ENCODE measurements at places on chromosomes 16 and 17.

DNA sequence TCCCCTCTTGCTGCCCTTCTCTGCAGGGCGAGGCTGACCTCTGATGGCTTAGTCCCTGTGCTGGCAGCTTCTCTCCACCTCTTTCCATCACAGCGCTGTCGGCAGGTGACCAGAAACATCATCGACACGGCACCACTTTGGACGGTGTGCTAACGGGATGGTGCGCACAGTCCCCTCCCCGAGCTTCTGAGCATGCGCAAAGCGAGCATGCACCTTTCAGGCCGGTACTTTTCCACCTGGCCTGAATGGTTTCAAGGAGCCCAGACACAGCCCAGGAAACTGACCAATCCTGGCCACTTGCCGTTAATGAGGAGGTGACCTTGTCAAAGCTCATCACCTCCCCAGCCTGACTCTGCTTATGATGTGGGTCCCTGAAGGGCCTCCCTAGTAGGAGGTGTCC is 54.8 kb downstream of the MGAT5B start:
- no peaks in the 10 kb centered on the region for H3K36me3 ChIP-seq
- no peak overlapping the region for H3K27ac ChIP-seq
- H3K4me3 ChIP-seq: no peak overlapping the region
- H3K27me3 ChIP-seq: no peaks in the 10 kb centered on the region

DNA sequence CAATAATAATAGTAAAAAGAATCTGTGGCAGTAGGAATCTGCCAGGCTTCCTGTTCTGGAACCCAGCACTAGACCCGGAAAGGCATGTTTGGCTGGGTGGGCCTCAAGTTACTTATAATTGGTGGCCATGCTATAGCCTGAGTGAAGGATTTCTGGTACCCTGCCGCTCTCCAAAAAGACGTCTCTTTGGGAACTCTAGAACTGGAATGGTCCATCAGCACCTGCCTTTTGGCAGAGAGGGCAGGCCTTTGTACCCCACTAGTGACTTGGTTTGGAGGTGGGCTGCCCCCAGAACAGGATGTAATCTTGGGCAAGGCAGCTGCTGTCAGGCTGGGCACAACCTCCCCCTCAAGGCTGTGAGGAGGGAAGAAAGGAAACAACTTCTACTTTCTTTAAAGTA is 29.3 kb upstream of the ST6GALNAC1 start:
- no peaks in the 10 kb centered on the region for H3K27me3 ChIP-seq
- DNase-seq: no peak
- H3K27ac ChIP-seq: peak overlapping the region; percentile 19
- H3K4me3 ChIP-seq: no peak overlapping the region

- peaks cover 8% of the 10 kb centered on the region for H3K4me1 ChIP-seq
These were observed at the start of gene EVPL for GRCh38 chr17:76027159-76027839. EVPL (minus strand) TSS chr17:76027306; CDS start chr17:76027198, 108 bp downstream.

- no peaks in the 10 kb centered on the region for H3K36me3 ChIP-seq
- H3K4me3 ChIP-seq: no peak overlapping the region
- H3K27ac ChIP-seq: no peak overlapping the region
- no peaks in the 10 kb centered on the region for H3K27me3 ChIP-seq
These were observed 1.0 kb upstream of the YPEL3 start for GRCh38 chr16:30096862-30097563.

DNA sequence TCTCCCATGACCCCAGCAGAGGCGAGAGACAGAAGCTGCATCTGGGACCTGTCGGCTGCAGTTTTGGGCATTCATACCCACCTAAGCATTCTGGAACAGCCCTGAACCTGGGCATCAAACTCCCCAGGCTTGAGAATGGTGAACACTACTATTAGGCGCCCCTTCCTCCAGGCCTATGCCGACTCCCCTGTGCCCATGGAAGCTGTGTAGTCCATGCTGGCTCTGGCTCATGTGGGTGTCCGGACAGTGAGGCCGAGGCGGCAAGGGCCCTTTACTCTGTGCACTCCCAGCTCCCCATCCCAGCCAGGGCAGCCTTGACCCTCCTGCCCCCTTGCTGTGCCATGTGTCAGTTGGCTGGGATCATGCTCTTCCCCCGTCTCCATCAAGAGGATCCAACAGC is 89.0 kb upstream of the TOB1 start:
- H3K36me3 ChIP-seq: no peaks in the 10 kb centered on the region
- DNase-seq: no peak
- H3K4me1 ChIP-seq: peaks cover 30% of the 10 kb centered on the region
- no peak overlapping the region for H3K27ac ChIP-seq
- no peaks in the 10 kb centered on the region for H3K27me3 ChIP-seq

GRCh38 chr16:30565526-30565925 is 6.0 kb downstream of the ZNF688 start:
- no peak overlapping the region for H3K27ac ChIP-seq
- H3K4me3 ChIP-seq: no peak overlapping the region
- no peaks in the 10 kb centered on the region for H3K27me3 ChIP-seq
- H3K36me3 ChIP-seq: no peaks in the 10 kb centered on the region
- DNase-seq: no peak

- peaks cover 2% of the 10 kb centered on the region for H3K4me1 ChIP-seq
- no peaks in the 10 kb centered on the region for H3K27me3 ChIP-seq
- H3K36me3 ChIP-seq: no peaks in the 10 kb centered on the region
- no peak overlapping the region for H3K27ac ChIP-seq
- no peak overlapping the region for H3K4me3 ChIP-seq
These were observed 15.6 kb upstream of the LITAF start for GRCh38 chr16:11602321-11602720.

- no peak for DNase-seq
- H3K4me1 ChIP-seq: peaks cover 9% of the 10 kb centered on the region
- no peak overlapping the region for H3K27ac ChIP-seq
These were observed 6.8 kb downstream of the TNRC6C start for GRCh38 chr17:77965352-77965751.

DNA sequence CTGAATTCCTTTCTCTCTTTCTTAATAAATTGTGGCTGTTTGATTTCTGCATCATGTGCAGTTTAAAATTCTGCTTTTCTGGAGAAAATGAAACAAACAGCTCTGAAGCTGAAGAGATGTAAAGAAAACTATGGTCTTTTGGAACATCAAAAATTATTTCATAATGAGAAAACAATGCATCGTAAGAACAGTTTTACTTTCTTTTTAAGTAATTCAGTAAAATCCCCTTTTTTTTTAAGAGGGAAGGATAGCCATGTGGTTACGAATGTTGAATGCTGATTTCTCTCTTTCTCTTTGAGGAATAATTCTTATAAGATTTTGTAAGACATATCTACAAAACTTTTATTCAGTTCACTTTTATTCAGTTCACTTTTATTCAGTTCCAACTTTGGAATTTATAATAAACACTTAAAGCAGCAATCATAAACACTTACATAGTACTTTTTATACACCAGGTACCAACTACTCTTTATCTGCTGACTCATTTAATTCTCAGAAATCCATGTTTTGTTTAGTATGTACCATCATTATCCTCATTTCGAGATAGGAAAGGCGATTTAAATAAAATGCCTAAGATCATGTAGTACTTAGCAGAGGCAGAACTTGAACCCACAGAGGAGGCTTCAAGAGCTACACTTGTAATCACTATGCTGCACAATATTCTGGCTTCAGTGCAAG is 26.6 kb downstream of the CNTNAP4 start:
- H3K4me3 ChIP-seq: no peak overlapping the region
- no peak for DNase-seq
- no peaks in the 10 kb centered on the region for H3K36me3 ChIP-seq
- no peaks in the 10 kb centered on the region for H3K4me1 ChIP-seq
- no peak overlapping the region for H3K27ac ChIP-seq
- no peaks in the 10 kb centered on the region for H3K27me3 ChIP-seq

- H3K27me3 ChIP-seq: no peaks in the 10 kb centered on the region
- DNase-seq: no peak
- no peak overlapping the region for H3K4me3 ChIP-seq
- no peak overlapping the region for H3K27ac ChIP-seq
- H3K4me1 ChIP-seq: no peaks in the 10 kb centered on the region
- no peaks in the 10 kb centered on the region for H3K36me3 ChIP-seq
These were observed 195.0 kb downstream of the ENGASE start for GRCh38 chr17:79269620-79270019.

- DNase-seq: no peak
- H3K27ac ChIP-seq: no peak overlapping the region
These were observed 11.5 kb upstream of the BPTF start for GRCh38 chr17:67813803-67814180.

- H3K36me3 ChIP-seq: peaks cover 3% of the 10 kb centered on the region
- no peak overlapping the region for H3K27ac ChIP-seq
- no peaks in the 10 kb centered on the region for H3K27me3 ChIP-seq
- no peaks in the 10 kb centered on the region for H3K4me1 ChIP-seq
- no peak overlapping the region for H3K4me3 ChIP-seq
These were observed 2.8 kb upstream of the DNASE1 start for GRCh38 chr16:3651461-3652372.

GRCh38 chr16:27389272-27389961 is 12.6 kb upstream of the IL21R start:
- no peak overlapping the region for H3K27ac ChIP-seq
- no peaks in the 10 kb centered on the region for H3K36me3 ChIP-seq
- DNase-seq: peak; percentile 16
- no peaks in the 10 kb centered on the region for H3K4me1 ChIP-seq

- no peak overlapping the region for H3K27ac ChIP-seq
- peak; percentile 6 for DNase-seq
- peaks cover 3% of the 10 kb centered on the region for H3K4me1 ChIP-seq
- H3K4me3 ChIP-seq: no peak overlapping the region
- H3K36me3 ChIP-seq: no peaks in the 10 kb centered on the region
These were observed 55.9 kb downstream of the MFSD11 start for GRCh38 chr17:76793775-76794174.

GRCh38 chr17:44785921-44786320 is 27.1 kb downstream of the ADAM11 start:
- no peaks in the 10 kb centered on the region for H3K27me3 ChIP-seq
- no peak overlapping the region for H3K4me3 ChIP-seq
- no peak for DNase-seq
- H3K27ac ChIP-seq: no peak overlapping the region
- H3K36me3 ChIP-seq: no peaks in the 10 kb centered on the region

- peaks cover 23% of the 10 kb centered on the region for H3K36me3 ChIP-seq
- H3K4me1 ChIP-seq: no peaks in the 10 kb centered on the region
- H3K27me3 ChIP-seq: no peaks in the 10 kb centered on the region
- DNase-seq: no peak
These were observed 66.7 kb downstream of the AP2B1 start for GRCh38 chr17:35653619-35654361.

GRCh38 chr16:84868328-84868727 is 48.5 kb downstream of the CRISPLD2 start:
- no peak overlapping the region for H3K4me3 ChIP-seq
- no peak overlapping the region for H3K27ac ChIP-seq
- no peaks in the 10 kb centered on the region for H3K36me3 ChIP-seq
- H3K27me3 ChIP-seq: no peaks in the 10 kb centered on the region
- H3K4me1 ChIP-seq: no peaks in the 10 kb centered on the region

DNA sequence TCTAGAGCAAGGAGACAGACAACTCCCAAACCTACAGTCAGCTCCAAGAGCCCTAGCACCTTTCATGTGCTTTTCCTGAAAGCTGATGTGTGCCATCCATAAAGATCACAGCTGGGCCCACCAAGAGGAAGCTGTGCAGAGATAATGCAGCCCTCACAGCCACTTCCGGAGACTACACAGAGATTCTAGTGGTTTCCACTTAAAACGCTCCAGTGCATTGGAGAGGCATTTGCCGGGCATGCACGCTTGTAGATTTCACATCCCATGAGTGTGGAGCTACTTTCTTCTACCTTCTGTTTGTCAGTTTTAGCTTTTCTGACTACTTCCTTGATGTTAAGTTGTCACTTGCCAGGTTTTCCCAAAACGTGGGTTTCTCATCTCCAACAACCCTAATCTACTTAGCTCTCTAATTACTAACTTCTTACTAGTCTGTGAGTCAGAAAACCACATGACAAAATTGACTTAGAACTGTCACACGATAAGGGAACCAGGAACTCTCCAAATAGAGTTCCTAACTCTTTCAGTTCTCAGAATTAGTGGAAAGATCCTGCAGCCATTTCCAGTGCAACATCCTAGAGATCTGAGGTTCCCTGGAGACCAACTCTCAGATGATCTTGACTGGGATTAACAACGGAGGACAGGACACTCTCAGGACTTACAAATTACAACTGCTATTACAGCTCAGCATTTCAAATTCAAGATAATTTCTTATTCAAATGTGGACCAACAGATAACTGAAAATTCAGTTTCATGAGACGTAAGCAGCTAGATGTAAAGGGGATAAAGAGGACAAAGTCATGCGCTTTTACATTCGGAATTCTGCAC is 28.6 kb downstream of the PMP22 start:
- peak; percentile 16 for DNase-seq
- peaks cover 6% of the 10 kb centered on the region for H3K4me1 ChIP-seq
- H3K27me3 ChIP-seq: no peaks in the 10 kb centered on the region
- peaks cover 17% of the 10 kb centered on the region for H3K36me3 ChIP-seq

GRCh38 chr16:81765111-81765919 is 13.8 kb upstream of the PLCG2 start:
- no peaks in the 10 kb centered on the region for H3K4me1 ChIP-seq
- no peak for DNase-seq
- H3K27ac ChIP-seq: no peak overlapping the region
- H3K4me3 ChIP-seq: no peak overlapping the region
